ENCODE measurements at places on chromosomes 13 and 19. TPM values are rescaled to one million over a fixed set of nuclear protein-coding genes. Genes with fewer than 3 reads are reported as not detected.

MEX3D gene
- 211 TPM for total RNA-seq

GRCh38 chr19:35301961-35302360 lies 10.0 kb downstream of the MAG start:
- no peak for DNase-seq

DNA sequence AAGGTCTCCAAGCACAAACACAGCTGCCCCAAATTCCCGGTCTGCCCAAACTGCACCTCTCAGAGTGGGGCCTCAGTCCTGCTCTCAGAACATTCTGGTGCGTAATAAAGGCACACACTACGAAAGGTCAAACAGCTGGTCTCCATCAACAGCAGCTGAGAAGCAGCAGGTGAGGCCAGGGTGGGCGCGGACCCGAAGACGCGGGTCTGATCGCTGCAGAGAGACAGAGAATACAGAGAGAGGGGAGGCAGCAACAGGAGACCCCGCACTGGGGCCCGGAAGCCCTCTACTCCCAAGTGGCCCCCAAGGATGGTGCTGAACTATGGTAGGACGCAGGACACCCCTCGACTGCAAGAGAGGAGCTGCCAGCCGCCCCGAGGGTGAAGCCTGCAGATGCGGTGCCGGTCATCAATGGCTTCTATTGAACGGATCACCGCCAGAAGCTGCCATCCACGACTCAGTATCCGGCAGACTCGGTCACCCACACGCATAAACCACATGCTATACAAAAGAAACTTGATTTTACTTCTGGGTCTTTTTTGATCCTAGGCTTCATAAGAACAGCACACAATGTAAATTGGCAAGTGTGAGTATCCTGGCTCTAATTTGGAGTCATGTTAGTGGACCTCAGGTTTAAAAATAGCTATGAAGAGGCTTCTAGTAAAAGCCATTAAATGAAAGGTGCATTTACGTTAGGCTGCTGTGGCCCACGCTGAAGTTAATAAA lies 33.4 kb downstream of the STK24 start:
- no peak for DNase-seq

DNA sequence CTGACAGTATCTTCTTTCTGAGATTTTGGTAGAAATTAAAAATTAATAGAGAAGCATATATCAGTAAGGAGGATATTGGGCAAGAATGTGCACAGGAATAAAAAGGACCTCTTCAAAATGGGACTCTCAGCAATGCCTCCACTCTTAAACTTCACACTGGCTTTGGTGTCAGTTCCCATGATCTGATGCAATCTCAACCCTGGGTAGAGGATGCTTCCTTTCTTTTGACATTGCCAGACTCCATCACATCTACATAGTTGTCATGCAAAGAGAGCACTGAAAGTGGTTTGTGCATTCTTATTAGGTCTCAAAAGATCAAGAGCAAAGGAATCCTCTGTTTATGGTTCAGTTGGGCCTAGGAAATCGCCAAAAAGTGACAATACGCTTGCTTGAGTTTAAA lies 26.3 kb downstream of the STARD13 start:
- no peak for DNase-seq

ZNF835 gene
- total RNA-seq = 4.9 TPM

DNA sequence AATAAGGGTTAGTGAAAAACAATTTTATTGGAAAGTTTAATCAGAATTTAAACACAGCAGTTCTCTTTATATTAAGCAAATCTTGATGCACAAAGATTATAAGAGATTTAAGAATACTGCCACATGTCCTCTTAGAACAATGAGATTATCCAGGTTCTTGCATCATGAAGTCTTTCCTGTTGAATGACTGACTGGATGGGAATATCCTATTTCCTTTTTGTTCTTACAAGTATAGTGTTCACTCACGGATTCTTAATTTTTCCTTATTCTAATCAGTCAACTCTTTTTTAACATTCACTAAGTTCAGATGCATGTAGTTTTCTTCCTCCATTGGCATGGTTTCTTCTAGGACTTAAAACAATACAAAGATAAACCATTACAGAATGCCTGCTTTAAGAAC lies 10.1 kb downstream of the URI1 start:
- no peak for DNase-seq

DNA sequence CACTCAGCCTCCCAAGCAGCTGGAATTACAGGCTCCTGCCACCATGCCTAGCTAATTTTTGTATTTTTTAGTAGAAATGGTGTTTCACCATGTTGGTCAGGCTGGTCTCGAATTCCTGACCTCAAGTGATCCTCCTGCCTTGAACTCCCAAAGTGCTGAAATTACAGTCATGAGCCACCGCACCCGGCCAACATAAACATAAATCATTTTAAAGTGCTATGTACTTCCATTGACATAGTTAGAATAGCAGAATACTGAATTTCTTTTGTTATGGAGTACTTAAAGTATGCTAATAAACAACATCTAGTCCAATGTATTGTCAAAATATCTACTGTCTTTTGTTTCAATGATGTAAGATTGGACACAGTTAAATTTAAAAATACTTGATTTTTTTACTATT lies 539.0 kb downstream of the PCDH9 start:
- no peak for DNase-seq

DNA sequence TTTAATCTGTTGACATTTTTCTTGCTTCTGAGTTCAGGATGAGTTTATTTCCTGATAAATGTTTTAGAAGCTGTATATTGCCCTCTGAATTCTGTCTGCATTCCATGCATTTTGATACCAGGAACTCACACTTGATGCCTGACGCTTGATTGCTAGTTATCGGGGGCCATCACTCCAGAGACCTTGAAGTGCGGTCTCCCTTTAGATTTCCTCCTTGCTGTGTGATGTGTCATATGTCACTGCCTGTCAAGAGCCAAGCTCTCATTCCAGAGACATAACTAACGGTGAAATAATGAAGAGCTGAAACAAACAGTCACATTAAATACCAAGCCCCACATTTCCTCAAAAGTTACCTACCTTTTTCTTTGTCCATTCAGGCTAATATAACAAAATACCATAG lies 155.5 kb downstream of the TNFSF13B start:
- no peak for DNase-seq

FGF9 gene
- 1.5 TPM for total RNA-seq

- DNase-seq = no peak
Measured at GRCh38 chr13:73025217-73026012, 33.4 kb upstream of the KLF5 start.

SYNE4 gene
- total RNA-seq = 0.68 TPM

DNA sequence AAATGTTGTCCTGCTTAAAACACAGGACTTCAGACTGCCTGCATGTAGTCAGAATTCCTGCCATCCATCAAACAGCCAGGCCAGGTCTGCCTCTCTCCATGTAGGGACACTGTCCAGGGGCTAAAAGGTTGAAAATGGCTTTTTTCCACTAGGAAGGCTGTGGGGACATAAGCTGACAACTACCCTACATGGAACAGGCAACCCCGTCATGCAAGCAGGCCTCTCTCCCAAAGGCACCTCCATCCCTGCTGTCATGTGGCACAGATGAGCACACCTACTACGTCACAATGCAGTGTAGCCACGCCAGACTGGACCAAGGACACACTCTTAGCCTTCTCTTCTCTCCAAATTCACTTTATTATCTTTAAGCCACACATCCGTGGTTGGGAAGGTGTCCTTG lies 40.8 kb downstream of the LATS2 start:
- DNase-seq = no peak

SERPINE3 gene
- total RNA-seq = 0.12 TPM

FCGBP gene
- total RNA-seq = 15.9 TPM

TMPRSS9 gene
- 9.8 TPM for total RNA-seq

DNA sequence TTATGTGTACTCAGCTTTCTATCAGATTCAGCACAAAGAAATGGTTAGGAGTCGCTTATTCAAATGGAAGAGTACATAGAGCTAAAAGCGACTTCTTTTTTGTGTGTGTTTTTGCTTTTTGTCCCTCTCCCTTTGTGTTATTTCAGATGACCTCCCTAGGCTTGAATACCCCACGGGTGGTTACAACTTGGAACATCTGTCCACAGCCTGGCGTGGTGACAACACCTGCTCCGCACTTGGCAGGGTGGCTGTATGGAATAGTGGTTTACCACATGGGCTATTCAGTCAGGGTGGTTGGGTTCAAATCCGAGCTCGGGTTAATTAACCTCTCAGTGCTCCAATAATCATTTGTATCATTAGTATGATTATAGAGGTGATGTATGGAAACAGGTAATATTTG lies 151.6 kb upstream of the FREM2 start:
- DNase-seq = no peak

DNA sequence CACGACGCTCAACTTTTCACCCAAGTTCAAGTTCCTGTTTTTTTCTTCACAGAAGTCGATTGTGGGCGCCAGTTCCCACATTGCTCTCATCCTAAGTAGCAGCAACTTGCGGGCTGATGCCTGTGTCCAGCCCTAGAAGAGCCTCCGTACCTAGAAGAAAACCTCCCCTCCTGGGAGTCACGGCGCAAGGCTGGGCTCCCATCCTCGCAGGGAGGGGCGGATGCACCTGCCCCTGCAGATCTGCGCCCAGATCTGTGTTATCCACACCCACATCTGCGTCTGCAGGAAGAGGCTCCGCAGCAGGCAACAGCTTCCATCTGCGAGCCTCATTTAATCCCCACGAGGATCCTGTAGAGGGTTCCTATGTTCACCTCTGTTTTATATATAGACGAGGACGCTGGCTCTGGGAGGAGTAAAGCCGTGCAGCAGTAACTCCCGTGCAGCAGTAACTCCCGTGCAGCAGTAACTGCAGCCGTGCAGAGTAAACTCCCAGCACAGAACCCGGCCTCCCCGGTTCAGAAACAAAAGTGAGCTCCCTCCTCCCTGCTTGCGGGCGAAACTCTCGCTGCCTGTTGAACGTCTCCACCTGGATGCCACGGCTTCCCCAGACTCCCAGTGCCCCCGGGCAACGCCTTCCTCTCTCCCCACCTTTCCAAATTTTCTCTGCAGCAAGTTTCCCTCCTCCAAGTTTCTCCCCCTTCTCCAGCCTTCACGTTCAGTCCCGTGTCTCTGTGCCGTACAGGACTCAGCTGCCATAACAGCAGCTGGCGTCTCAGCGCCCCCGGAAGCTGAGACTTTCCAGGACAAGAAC lies 23.5 kb upstream of the LAIR1 start:
- DNase-seq = peak; percentile 34

DNA sequence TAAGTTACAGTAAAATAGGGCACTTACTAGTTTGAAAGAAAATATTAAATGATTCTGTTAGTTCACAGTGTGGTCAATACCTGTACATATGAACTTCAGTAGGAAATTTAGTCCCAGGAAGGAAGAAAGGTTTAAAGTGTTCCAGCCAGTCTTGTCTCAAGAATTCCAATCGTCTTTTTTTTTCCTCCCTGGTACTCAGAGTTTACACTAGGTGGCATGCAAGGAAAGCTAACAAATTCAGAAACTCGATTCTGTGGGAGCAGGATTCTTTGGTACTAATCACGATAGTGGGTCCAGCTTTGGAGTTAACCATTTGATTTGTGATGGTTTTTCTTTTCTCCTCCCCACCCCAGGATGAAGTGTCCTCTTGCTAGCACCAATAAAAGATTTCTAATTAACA lies 43.6 kb downstream of the POLR1D start:
- DNase-seq = no peak

DNA sequence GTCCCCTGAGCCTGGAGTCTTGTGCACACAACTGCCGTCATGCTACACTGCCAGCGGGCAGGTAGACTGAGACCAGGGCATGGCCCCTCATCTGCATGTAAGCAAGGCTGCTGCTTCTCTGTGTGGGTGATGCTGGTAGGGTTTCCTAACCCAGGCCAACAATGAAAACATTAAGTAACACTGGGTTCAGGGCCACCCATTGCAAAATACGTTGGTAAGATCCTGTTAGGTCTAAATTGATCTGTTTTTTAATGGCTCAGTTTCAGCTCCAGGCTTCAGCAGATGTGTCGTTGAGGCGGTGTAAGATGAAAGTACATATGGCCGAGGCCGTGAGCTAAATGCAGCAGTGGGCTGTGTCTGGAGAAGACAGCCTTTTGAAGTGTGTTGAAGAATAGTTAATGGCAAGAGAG lies 383.4 kb downstream of the IRS2 start:
- DNase-seq = no peak

DNA sequence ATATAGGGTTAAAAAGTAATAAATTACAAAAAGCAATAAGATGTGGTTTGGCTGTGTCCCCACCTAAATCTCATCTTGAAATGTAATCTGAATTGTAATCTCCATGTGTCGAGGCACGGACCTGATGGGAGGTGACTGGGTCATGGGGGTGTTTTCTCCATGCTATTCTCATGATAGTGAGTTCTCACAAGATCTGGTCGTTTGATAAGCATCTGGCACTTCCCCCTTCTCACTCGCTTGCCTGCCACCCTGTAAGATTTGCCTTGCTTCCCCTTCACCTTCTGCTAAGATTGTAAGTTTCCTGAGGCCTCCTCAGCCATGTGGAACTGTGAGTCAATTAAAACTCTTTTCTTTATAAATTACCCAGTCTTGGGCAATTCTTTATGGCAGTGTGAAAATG lies 577.4 kb downstream of the TBC1D4 start:
- DNase-seq = no peak

KCNN4 gene
- total RNA-seq = 2.3 TPM

GRCh38 chr19:32041681-32042292 lies 303.6 kb upstream of the ZNF507 start:
- DNase-seq = peak; percentile 75

DNA sequence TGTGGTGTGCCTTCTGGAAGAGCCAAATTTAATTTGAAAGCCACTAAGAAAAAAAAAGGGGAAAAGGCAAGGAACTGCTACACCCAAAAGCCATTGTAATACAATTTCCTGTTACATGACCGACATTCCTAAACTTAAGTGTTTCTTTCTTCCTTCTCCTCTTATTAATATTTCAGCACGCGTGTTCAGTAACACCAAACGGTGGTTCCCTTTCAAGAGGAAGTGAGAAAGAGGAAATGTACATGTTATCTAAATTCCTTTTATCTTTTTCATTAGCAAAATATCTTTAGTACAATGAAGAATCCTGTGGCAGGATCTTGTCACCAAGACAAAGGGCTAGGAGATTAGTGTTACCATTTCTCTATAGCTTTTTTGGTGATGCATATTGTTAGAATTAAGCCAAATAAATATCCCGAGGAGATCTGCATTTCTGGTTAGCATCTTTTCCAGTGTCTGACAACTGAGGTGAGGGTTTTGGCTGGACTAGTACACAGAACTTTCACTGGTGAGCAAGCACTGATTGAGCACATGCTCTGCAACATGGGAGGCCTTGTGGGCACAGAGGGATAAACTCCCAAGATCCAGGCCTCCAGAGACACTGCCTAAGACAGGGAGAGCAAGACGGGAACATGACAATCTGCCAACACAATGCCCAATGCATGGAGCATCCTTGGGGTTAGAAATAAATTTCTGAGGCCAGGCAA lies 22.1 kb downstream of the LATS2 start:
- DNase-seq = no peak

GIPC3 gene
- total RNA-seq = 0.87 TPM

NLRP5 gene
- 1.2 TPM for total RNA-seq

HIPK4 gene
- 13.7 TPM for total RNA-seq

DNA sequence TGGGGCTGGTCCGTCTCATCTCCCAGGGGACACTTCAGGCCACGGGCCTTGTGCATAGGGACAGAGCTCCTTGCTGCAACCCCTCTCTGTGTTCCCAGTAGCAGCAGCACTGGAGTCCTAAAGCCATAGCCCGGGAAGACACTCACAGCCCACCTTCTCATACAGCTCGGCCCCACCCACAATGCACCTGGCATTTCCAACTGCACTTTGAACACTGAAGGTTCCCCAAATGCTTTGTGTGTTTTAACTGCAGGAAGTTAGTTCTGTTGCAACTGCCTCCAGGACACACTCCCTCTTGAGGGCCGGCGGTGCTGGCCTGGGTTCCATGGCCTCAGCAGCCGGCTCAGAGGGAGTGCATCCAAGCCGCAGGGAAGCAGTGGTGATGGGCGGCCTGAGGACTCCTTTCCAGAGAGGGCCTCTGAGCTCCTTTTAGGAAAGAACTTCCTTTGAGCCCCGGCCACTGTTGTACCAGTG lies 22.7 kb upstream of the TMEM255B start:
- no peak for DNase-seq

- no peak for DNase-seq
Measured at GRCh38 chr13:84294576-84294975, 412.3 kb upstream of the SLITRK1 start.
